ENCODE measurements at places on chromosomes 6 and 20.

DNA sequence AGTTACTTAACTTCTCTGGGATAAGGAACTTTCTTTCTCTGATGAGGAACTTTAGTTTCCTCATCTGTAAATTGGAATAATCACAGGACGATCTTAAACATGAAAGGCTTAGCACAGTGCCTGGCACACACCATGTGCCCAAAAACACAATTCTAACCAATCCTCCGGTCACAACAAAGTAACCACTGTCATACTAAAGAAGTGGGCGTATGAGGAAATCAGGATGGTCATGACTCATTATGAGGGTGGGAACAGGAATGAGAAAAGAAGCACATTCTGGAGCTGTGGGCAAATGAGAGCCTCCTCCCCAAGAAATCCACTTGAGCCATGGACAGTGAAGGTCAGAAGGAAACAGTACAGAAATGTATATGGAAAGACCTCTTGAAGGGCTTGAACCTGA lies 82.9 kb downstream of the LRFN2 start:
- DNase-seq: no peak

GRCh38 chr6:152298055-152298647 lies 339.0 kb downstream of the SYNE1 start:
- no peak for DNase-seq

DNA sequence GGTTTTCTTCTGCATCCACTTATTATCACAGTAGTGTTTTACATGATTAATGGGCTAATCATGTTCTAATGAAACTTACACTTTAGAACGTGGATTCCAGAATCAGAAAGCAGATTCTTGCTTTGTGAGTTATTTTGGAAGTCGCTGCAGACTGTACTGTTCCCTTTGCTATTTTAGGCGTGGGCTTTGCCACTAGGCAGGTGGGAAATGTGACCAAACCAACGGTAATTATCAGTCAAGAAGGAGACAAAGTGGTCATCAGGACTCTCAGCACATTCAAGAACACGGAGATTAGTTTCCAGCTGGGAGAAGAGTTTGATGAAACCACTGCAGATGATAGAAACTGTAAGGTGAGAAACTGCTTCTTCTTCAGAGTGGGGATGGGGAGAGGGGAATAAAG lies 598 bp downstream of the FABP7 start:
- DNase-seq: no peak

DNA sequence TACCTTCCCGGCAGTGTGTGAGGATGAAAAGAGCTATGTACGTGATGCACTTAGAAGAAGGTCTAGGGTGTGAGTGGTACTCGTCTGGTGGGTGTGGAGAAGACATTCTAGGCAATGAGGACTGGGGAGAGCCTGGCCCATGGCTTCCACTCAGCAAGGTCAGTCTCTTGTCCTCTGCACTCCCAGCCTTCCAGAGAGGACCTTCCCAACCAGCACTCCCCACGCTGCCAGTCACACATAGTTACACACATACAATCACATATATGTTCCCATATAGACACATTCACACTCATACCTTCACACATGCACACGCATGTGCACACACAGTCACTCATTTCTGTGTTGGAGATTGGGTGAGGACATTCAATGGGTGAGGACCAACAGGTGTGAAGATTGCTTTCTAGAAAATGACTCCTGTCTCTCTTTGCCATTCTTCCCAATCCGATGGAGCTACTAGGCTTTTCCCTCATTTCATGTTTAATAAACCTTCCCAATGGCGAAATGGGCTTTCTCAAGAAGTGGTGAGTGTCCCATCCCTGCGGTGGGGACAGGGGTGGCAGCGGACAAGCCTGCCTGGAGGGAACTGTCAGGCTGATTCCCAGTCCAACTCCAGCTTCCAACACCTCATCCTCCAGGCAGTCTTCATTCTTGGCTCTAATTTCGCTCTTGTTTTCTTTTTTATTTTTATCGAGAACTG lies 30.4 kb downstream of the SRSF3 start:
- no peak for DNase-seq

DNA sequence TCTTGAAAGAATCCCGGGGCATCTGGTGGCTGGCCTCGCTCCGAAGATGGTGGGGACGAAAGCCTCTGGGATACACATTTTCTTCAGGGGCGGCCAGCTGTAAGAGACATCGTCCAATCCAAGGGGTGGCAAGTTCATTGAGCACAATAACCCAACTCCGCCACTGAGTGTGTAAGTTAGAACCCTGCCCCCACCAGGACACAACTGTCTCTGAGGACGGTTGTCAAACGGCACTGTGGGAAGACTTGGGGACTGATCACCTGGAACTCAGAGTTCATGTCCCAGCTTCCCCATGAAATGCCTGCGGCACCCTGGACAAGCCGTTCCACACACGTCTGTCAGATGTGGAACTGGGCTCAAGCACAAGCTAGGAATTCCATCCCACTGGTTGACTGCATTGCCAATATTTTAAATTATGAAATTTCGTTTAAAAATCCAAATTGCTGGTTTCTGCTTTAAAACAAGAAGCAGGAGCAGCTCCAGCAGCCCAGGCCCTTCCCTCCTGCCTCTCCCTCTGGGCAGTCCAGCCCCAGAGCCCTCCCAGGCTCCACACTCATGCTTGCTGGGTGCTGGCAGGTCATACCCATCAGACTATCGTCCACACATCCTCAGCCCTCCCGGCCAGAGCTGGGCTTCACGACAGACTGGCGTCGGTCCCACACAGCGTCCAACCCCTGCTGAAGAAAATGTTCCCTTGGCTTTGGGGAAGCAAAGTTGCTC lies 80.9 kb upstream of the AFDN start:
- DNase-seq: no peak

- DNase-seq: no peak
Measured at GRCh38 chr6:47743744-47744143, 38.1 kb upstream of the OPN5 start.

DNA sequence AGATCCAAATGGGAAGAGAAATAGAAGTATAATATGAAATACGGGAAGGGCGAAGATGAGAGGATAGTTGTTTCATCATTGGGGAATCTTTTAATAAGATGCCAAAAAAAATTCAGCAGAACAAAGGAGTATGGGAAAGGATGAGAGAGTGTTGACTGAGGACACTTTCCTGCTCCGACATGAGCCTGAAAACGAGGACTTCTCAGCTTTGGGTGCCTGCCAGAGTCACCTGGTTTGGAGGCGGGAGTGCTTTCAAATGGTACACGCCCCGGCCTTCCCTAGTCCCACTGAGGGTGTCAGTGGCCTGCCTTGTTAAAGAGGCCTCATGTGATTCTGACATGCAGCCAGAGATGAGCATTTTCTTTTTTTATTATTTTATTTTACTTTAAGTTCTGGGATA lies 250.9 kb downstream of the ANKRD60 start:
- no peak for DNase-seq

DNA sequence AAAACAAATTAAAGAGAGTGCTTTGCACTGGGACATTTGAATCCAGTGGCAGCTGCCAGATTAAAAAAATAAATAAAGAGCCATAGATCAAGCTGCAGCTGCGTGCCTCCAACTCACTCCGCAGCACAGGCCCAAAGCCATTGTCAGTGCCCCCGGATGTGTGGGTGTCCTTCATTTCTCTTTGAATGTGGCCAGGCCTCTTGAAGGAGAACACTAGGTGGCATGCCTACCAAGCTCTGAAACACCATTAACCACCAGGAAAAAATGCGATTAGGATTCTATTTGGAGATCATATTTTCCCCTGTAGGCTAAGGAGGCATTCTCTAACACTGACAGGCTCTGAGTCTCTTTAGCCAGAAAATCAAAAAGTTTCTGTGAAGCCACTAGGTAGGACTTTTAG lies 549.8 kb downstream of the PRKN start:
- DNase-seq: no peak

All from HS-27A (cell line).